Cerebellum (tissue), 4 donors: ENCODE measurements at places on chromosomes 3 and 15. TPM values are rescaled to one million over a fixed set of nuclear protein-coding genes. Genes with fewer than 3 reads are reported as not detected.
A peak's percentile ranks its signal among the peaks of the same experiment; 100 is the strongest.

GRCh38 chr15:45645026-45645980, 10.5 kb downstream of the SQOR start:
- no peak for DNase-seq

- DNase-seq = peak; percentile 41
These were observed 84.5 kb upstream of the SYNPR start for GRCh38 chr3:63193647-63194046.

GOLIM4 gene
- total RNA-seq = 36.6 TPM

GRCh38 chr15:84747416-84748273, 747 bp upstream of the ZNF592 start:
- DNase-seq = peak; percentile 49

DNA sequence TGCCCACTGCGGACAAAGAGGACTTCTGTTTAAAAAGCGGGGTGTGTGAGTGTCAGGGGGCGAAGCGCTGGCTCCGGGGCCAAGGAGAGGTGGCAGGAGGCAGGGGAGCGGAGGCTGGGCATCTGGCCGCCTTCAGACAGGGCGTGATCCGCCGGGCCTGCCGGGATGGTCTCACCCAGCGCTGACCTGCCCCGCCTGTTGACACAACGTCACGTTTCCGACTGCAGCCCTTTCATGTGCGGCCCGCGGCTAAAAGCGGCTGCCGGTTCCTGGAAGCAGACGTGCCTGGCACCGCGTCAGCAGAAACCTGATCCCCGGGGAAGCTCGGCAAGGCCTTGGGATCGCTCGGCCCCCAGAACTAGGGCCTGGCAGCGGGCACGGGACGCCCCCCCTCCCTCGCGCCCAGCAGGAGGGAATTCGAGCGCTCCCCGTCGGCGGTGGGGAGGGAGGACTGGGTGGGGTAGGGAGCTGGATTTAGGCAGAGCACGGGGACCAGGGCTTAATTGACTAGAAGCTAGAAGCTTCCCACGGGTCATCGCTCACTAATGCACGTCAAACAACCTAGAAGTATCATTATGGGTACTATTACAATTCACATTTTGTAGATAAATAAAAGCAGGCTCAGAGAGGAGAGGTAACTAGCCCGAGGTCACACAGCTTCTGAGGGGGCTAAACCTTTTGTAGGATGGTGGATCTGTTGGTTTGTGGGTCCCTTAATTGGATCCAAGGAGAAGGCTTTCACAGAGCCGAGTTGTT, 7.7 kb downstream of the BHLHE40 start:
- DNase-seq = peak; percentile 54

- DNase-seq = peak; percentile 39
These were observed 68.9 kb downstream of the SIDT1 start for GRCh38 chr3:113601240-113601639.

DNA sequence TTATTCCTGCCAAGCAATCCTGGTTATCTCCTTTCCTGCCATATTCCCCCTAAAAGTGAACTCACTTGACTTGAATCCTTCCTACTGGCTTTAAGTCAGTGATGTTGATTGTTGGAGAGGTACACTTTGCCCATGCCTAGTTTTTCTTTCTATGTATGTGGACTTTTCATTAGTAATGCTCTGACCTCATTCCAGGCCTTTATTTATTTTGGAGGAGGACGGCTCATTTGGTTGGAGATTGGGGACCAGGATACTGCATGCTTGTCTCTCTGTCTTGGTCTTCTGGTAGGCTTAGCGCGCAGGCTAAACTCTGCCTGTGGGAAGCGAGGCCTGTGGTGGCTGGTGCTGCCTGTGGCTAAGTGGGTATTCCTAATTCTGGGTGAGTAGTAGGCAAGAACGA, 29.1 kb upstream of the MTMR10 start:
- DNase-seq = no peak

FMN1 gene
- total RNA-seq = 1.8 TPM

GRCh38 chr3:52705688-52706686, at the start of the genes GLT8D1 and SPCS1:
Gene GLT8D1 (minus strand): TSS chr3:52705791. CDS start chr3:52700460, 5,331 bp downstream.
Gene SPCS1 (plus strand): TSS chr3:52706106. CDS start chr3:52706247, 141 bp downstream.
- DNase-seq = peak; percentile 92

GRCh38 chr15:88256279-88257230, at the start of gene NTRK3:
Gene NTRK3 (minus strand): TSS chr15:88256739. CDS start chr15:88256153, 586 bp downstream.
- peak; percentile 80 for DNase-seq

DNA sequence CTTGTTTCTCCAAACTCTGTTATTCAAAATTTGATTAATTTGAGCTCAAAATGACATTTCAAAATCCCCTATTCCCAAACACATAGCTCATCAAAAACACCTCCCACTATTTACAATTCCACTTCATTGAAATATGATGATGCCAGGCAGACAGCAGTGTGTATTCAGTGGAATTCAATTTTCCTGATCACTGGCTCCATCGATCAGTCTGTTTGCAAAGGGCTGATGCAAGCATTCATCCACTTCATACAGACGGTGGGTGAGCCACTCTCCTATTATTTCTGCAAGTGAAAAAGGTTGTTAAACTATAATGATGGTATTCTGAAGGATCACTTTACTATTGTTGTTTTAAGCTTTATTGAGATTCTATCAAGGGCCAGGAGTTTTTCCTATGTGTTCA, 90.7 kb downstream of the RTP4 start:
- no peak for DNase-seq

GRCh38 chr3:13054341-13055285, 18.6 kb downstream of the IQSEC1 start:
- DNase-seq = no peak

SLC51B gene
- total RNA-seq = not detected

DNA sequence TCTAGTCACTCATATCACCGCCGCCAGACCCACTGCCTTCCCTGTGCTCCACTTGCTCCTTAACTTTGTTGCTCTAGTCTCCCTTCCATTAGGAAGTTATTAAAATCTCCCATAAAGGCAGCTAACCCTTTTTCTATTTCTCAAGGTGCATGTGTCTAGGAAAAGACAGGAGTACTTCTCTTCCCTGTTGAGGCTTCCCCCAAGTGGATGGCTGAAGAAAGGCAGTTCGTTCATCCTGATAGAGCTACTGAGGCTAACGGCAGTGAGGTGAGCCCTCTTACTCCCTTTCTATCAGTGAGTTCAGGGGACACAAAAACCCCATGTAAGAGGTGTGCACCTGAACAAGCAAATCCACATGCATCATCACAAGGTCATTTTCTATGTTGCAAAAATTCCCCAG, 397.8 kb downstream of the IGSF11 start:
- DNase-seq = no peak

PP2D1 gene
- not detected for total RNA-seq

- no peak for DNase-seq
These were observed 19.1 kb upstream of the P2RY14 start for GRCh38 chr3:151297429-151297828.

- no peak for DNase-seq
These were observed 8.6 kb upstream of the CERS3 start for GRCh38 chr15:100537331-100537730.

RHCG gene
- total RNA-seq = 1.3 TPM

DNA sequence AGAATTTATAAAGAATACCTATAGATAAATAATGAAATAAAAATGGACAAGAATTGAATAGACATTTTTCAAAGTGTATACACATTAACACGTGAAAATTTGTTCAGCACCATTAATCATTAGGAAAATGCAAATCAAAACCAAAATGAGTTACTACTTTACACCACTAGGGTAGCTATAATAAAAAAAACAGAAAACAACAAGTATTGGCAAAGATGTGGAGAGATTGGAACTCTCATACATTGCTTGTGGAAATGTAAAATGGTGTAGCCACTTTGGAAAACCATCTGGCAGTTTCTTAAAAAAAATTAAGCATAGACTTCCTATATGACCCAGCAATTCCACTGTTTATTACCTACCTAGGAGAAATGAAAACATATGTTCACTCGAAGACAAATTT, 172.8 kb upstream of the P2RY1 start:
- DNase-seq = no peak

GRCh38 chr15:34665498-34666116, 82.2 kb upstream of the GOLGA8B start:
- no peak for DNase-seq

GRCh38 chr15:87757084-87757483, 499.5 kb downstream of the NTRK3 start:
- DNase-seq = no peak

GOLGA8G gene
- 0.09 TPM for total RNA-seq

GRCh38 chr3:8518138-8518537, 16.5 kb downstream of the LMCD1 start:
- no peak for DNase-seq

DNA sequence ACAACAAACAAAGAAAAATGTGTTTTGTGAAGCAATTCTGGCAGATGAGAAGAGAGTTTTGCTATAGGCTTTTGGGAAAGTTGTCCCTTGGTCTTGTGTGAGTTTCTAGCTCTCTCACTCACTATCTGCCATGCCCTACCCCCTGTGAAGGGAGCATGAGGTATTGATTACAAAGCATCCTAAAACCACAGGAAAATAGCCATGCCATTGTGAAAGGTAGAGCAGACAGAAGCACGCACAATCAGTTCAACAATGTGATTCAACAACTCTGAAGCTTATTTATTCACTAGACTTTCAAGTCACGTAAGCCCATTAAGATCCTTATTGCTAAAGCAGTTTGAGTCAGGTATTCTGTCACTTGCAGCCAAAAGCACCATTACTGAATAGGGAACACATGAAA, 6.5 kb upstream of the AQR start:
- no peak for DNase-seq

DNA sequence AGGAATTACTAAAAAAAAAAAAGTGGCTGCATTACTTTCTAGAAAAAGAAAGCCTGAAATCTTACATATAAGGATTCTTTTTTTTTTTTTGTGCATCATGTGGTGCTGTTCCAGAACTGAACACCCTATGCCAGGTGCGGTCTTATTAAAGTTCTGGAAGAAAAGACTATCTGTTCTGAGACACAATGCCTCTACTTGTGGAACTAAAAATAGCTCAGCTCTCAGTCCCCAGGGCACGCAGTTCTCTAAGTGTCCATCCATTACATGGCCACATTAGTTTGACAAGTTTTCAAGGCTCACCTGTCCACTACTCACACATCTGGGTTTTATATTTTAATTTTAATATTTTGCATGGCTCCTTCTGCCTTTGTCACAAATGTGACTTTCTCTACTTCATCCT, 126.6 kb upstream of the ADAMTS9 start:
- DNase-seq = no peak

DNA sequence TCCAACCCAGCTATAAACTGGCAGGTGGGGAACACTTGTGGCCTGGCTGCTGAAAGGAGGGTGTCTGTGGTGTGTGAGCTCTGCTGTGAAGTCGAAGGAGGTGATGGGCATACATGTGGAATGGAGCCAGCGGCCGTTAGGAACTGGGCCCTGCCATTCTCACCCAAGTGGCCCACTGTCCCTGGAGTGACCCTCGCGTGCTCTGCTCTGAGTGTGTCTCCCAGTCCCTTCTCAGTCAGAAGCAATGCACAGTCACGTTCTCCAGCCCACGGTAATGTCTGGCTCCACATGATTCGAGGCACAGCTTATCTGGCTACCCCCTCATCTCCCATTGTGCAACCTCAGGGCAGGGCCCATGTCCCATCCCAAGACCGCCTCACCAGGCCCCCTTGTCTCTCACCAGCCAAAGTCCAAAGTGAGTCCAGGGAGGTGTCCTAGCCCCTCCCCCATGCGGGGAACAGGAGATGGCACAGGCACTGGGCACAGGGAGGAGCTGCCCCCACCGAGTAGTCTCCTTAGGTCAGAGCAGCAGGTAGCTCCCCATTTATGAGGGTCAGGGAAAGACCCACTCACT, 62.9 kb downstream of the ZNF445 start:
- DNase-seq = no peak

C2CD4A gene
- 0.73 TPM for total RNA-seq

TM4SF4 gene
- total RNA-seq = not detected

GPD1L gene
- 19.5 TPM for total RNA-seq

GRCh38 chr3:151837057-151837456, 23.1 kb downstream of the AADAC start:
- peak; percentile 23 for DNase-seq
